ENCODE measurements at places on chromosomes 7 and 10.

DNA sequence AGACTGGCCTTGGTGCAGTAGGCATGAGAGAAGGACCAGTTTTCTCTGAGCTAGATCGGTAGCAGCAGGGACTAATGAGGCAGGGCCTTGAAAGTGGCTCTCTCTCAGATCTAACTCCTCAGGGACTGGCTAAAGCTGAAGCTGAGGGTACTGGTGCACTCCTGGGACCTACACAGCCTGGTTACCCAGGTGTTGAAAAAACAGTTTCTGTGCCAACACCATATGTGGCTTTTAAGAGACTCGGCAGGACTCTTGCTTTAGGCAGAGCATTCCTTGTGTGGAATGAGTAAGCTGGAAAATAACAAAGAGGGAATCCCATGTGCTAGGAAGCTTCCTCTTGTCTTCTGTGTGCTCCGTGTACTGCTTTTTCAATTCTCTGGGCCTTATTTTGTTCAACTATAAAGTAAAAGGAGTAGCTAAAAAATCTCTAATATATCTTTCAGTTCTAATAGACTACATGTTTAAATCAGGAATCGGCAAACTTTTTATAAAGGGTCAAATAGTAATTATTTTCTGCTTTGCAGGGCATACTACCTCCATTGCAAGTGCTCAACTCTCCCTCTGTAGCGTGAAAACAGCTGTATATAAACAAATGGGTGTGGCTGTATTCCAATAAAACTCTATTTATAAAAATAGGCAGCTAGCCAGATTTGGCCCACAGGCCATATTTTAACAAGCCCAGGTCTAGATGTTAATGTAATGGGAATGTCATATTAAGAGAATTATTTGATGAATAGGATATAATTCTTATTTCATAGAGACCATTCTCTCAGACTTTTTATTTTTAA lies 186.1 kb upstream of the KAT6B start:
- peak; percentile 7 for DNase-seq

DNA sequence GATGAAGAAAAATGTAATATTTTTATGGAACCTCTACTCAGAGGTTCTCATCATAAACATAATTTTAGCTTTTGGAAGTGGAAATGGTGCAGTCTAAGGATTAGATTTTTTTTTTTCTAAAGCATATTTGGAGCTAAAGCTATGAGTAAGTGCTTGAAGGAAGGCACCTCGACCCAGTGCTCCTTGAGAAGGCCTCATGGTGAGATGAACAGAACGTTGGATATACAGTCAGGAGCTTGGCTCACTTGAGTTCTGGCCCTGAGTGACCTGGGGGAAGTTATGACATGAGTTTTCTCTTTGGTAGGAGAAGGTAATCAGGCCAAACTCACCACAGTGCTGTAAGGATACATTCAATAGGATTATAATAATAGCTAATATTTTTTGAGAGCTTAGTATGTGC lies 163.3 kb downstream of the JCAD start:
- no peak for DNase-seq

DNA sequence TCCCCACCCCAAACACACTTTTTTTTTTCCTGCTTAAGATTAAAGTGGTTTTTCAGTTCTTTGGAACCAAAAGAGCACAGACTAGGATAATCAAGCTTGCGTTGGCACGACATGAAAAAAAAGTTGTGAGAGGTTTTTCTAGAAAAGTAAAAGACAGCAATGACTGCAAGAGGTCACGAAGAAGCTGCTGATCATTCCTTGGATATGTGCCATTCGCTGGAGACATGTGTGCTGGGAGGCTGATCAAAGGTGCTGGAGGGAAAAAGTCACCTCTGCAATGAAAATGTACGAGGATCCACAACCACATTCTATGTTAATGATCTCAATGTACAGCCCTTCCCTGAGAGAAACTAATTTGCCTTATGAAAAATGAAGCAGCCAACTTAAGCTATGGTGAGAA lies 5.4 kb downstream of the AKR1B1 start:
- DNase-seq = peak; percentile 35

- DNase-seq = no peak
These were observed 13.1 kb downstream of the FXYD4 start for GRCh38 chr10:43384252-43385221.

- DNase-seq = peak; percentile 95
These were observed 11.7 kb downstream of the CPA5 start for GRCh38 chr7:130356121-130356875.

DNA sequence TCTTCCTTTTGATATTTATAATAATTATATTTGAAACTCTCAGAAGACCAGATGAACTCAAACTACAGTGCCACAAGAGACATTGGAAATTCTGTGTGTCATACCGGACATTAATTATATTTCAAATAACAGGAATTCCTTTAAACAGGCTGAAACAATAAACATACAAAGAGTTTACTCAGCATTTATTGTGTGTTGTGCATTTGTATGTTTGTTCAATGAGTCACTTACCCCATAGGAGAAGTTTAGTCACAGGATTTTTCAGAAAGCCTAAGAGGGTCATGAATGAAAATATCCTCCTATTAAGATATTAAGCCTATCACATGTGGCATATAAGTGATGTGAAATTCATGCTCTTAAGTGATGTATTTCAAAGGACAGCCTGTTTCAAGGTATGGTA lies 566.8 kb downstream of the CNTNAP2 start:
- no peak for DNase-seq

DNA sequence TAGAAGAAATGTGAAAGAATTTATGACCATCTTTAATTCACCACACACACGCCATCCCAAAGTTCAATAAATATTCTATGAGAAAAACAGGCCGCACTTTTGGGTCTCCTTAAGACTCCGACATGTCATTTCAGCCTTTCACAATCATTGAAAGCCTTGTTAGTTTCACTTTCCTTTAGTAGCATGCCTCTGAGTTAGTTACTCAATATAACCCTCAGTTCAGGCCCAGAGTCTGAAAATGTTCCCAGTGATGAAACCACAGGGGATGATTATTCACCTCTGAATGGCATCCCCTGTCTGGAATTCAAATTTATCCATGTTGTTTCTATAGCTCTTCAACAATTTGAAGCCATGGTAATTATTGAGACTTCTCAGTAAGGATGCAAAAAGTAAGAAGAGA lies 278.1 kb upstream of the NRP1 start:
- no peak for DNase-seq

DNA sequence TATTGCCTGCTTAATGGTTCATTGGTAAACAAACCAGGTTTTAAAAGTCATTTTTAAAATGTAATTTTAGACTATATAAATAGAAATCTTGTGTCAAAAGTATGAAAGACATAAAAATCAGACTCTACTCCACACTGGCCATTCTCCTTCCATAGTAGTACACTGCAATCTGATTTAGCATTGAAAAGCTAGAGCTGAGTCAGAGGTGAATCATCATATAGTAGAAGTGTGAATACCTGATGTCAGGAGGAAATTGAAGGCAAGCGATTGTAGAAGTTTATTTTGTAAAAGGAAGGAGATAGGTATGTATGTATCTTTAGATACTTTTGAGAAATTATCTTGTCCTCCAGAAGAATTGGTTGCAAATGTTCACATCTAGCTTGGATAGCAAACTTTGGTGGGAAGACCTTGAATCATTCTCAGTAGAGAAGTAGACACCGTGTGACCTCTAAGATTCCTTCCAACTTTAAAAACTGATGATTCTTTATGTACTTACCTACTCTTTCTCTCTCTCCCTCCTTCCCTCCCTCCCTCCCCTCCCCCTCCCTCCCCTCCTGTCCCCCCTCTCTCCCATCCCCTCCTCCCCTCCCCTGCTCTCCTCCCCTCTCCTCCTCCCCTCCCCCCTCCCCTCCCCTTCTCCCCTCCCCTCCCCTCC lies 88.1 kb downstream of the BTAF1 start:
- DNase-seq = no peak

- DNase-seq = no peak
These were observed 13.7 kb upstream of the CLDN4 start for GRCh38 chr7:73817121-73817520.

DNA sequence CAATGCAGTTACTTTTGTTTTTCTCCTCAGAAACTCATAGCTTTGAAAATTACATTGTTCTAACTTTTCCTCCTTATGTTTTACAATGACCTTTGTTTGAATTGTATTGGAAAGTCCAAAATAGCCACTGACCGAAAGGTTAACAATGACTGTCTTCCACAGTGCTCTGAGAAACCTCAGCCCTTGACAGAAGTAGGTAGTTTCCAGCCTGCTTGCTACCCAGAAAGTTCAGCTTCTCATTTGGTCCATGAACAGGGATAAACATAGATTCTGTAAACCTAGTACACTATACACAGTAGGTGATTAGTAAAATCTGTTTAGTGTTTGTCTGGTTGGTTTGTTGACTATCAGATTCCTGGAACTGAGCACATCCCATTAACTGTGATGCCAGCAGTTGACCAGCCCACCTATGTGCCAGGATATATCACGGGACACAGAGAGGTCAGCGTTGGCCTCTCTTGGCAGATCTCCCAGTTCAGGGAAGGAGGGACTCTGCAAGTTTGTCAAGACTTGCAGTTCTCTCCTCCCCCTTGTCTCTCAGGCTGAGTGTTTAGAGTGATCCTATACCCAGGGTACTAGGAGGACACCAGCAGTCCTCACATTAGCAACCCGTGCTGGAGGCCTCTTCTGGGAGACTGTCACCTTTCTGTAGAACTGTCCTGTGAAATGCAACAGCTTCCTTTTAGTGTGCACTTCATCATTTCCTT lies 297.6 kb downstream of the ARHGAP12 start:
- DNase-seq = no peak
